ENCODE measurements at places on chromosomes 11 and 22.

DNA sequence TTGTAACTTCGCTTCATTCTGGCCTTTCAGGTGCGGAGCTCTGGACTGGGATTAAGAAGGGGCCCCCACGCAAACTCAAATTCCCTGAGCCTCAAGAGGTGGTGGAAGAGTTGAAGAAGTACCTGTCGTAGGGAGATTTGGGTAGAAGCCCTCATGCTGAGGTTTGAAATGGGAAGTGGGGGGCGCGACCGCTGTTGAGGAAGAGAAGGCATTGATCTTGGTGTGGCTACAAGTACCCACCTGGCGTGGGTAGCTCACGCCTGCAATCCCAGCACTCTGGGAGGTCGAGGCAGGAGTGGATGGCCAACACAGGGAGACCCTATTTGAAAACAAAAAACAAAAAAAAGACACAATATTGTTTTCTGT, 779 bp downstream of the SELENOH start:
- DNase-seq = no peak

GRCh38 chr22:38564669-38565068, 5.3 kb downstream of the DMC1 start:
- DNase-seq = peak; percentile 12

DNA sequence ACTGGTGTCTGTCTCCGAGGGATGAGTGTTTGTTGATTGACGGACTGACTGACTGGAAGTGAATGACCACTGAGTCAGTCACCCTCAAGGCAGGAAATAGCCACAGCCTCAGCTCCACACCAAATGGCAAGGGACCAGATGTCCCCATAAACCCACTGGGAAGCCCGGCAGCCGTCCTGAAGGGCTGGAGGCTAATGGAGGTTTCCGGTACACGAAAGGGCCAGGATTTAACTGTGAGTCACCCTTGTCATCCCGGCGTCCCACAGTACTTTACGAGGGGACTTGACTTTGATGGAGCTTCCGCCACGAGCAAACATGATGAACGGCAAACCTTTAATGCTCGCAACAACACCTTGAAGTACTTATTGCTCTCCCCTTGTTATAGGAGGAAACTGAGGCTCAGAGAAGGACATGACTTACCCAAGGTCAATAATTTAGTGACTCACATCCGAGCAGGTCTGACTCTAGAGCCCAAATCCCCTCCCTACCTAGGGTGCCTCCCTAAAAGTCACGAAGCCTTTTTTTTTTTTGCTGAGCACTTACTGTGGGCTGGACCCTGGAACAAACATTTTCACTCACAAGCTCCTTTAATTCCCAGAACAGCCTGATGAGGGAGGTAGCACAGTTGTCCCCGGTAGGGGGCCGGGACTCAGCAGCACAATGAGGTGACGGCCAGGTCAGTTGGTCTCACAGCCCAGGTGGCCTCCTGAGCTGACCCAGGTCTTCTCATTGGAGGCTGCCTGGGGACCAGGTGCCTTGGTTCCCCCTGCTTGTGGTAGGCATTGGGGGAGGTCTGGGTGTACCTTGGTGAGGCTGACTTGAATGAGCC, 25.2 kb upstream of the GCAT start:
- no peak for DNase-seq

GRCh38 chr11:34976496-34977088, 60.2 kb downstream of the PDHX start:
- DNase-seq = no peak

DNA sequence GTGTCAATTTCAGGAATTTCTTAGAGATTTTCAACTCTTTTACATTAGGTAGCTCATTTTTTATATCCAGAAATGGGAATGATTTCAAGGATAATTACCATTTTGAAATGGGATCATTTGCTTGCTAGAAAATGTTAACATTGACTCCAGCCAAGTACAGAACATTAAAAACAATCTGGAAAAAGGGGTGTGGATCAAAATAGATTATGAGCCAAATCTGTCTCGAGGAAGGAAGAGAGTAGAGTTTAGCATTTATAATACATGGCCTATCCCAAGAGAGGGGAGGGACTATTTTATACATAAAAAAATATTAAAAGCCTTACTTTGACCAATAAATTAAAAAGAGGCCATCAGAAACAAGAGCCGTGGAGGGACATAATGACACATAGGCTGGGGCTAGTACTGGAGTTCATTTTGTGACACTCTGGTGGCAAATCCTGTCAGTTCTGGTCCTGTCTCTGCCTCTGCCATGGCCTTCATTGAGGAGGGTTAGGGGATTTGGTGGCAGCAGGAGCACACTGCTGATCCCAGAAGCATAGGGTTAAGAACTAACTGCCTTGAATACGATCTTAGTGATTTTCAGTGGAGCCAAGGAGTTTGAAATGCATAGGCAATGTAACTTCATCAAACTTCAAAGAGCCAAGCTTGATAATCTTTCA, 20.4 kb downstream of the PPP6R3 start:
- no peak for DNase-seq

GRCh38 chr11:37108436-37109285, 510.6 kb upstream of the RAG2 start:
- DNase-seq = peak; percentile 59

DNA sequence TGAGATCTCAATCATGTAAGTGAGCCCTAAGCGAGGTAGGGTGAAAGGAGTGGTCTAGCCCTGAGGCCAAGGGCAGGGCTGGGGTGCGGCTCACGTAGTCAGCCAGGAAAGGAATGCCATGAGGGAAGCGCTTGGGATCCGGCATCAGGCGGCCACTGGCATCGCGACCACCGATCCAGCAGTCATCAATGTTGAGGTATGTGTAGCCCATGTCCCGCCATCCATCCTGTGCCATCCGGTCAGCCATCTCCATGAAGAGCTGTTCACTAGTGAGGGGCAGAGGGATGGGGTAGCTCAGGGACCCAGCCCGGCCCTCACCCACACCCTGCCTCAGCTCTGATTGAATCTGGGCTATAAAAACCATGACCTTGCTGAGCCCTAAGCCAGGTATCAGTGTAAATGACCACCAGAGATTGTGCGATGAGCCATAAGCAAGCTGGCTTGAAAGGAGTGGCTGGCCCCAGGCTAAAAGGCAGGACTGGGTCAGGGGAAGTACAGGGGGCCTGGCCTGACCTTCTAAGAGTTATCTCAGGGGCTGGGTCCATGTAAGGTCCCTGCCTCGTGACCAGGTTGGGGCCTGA, 2.9 kb downstream of the NAGA start:
- no peak for DNase-seq

DNA sequence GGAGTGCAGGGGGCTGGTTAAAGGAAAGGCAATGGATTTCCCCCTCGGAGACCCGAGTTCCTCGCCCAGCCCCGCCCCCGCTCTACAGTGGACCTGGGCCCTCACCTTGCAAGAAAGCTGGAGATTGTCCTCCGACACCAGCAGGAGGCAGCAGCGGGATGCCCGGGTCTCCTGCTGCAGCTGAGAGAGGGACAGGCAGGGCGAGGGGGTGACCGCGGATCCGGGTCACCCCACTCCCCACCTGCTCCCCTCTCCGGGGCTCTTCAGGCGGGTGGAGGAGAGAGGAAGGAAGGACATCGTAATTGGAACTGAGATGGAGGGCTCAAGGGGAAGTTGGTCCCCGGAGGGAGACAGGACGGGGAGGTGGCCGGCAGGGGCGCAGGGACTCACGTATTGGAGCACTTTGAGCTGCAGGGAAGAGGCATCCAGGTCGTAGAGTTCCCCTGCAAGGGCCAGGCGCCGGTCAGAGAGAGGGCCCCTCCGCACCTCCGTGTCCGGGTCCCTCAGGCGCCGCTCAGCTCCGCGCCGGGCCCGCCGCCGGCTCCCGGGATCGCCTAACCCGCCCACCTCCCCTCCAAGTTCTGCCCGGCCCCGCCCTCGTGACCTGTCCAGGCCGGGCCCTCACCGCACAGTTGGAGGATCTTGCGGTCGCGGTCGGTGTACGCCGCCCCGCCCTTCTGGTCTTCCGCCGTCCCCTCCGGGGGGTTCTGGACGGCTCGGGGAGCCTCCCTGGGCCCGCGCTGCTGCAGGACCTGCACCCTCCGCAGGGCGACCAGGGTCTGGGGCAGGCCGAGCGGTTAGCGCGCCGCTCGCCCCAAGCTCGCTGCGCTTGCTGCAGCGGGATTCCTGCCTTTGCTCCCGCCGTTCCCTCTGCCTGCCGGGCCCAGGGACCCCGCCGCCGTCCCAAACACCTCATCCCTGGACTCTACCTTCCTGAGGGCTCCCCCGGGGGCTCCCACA, 84.1 kb downstream of the PDE2A start:
- DNase-seq = peak; percentile 32

GRCh38 chr11:109864834-109865547, 228.2 kb upstream of the ZC3H12C start:
- DNase-seq = peak; percentile 77

- peak; percentile 79 for DNase-seq
Measured at GRCh38 chr22:20437613-20438426, at the start of gene SCARF2. TSS of gene SCARF2 (minus strand) at chr22:20437825. CDS start at chr22:20437754, 71 bp downstream.

GRCh38 chr11:17063171-17064002, 14.1 kb downstream of the RPS13 start:
- peak; percentile 73 for DNase-seq

DNA sequence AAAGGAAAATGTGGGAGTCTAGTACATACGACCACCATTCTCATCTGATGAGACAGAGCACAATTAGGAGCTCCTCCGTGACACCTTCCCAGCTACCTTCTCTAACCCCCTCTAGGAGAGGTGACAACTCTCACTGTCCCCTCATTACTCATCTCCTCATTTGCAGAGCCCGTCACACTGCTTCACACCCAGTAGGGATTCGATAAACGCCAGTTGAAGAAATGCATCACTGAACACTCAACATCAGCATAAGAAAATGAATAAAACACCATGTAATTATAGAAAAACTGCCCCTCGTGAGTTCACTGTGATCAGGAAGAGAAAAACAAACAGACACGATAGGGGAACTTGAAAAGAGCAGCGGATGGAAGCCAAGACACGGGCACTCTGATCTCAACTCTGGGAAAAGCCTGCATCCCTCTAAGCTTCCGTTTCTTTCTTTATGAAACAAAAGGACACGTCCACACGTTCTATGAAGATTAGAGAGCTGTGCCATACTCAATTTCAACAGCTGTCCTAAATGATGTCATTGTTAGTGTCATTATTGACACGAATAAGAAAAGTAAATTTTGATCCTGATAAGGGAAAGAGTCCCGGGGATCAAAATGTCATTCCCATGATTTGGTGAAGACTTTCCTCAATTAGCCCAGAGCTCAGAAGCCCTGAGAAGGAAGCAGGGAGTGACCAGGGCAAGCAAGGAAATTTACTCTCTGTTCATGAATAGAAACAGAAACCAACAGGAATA, 356.9 kb downstream of the LARGE1 start:
- DNase-seq = no peak

DNA sequence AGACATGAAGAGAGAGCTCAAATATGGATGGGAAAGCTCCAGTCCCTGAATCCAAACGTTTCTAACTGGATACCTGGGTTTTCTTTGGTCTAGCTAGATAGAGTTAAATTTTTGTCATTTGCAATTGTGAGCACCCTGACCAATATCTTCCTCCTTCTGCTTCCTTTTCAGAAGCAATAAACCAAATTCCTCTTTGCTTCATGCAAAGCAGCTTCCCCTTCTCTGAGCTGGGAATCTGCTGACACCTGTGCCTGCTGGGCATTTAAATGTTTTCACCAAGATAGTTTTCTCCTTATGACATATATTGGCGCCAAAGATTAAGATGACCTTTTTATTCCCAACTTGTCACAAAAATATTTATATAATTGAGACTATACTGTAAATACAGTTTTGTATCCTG, 27.9 kb upstream of the PAK1 start:
- no peak for DNase-seq

- DNase-seq = no peak
Measured at GRCh38 chr11:85127349-85127748, 499.8 kb downstream of the DLG2 start.

DNA sequence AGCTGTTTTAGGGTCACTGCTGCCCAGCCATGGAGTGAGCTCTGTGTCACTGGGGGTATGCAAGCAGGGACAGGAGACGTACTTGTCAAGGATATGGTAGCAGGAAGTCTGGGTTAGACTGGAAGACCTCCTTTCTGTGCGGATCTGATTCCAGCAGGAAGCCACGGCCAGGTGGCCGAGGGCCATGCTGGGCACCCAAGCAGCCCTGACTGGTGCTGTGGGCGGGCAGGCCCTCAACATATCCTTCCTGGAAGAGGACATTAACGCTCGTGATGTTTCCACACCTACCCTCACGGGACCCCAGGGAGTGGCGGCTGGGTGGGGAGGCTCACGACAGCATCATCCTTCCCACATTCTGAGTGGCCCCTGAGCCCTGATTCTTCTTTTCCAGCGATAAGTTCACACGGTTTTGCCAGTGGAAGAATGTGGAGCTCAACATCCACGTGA, 8.7 kb upstream of the ANKRD13D start:
- DNase-seq = no peak

- DNase-seq = peak; percentile 54
Measured at GRCh38 chr11:10584071-10584501, 15.6 kb upstream of the LYVE1 start.

GRCh38 chr11:116776522-116776984, 3.8 kb upstream of the BUD13 start:
- DNase-seq = no peak

- DNase-seq = no peak
Measured at GRCh38 chr22:35315855-35316745, 16.4 kb downstream of the TOM1 start.

DNA sequence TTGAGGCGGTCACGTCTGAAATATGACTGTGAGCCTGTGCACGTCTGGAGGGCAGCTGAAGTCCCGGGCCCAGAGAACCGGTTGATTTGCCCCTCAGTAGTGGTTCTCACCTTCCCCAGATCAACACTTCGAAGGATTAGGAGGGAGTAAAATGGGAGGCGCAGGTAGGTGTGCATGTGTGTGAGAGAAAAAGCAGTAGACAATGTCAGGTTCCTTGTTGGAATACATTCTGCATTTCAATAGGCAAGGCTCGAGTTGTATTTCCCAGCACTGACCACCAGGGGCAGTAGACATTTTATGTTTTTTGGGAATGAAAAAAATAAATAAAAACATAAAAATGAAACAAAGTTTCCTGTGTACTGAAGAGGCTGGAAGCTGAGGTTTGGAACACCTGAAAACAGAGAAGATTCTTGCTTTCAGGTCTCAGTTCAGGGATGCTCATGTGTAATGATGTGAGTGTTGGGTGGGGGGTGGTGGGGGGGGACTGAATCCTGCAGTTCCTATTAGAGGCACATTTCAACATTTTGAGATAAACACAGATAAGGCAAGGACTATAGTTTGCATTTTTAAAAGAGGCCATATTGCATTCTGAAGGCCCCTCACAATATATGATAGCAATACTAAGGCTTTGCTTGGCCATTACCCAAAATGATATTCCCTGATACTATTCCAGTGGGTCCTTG, 333.9 kb downstream of the CADM1 start:
- DNase-seq = peak; percentile 15

- DNase-seq = no peak
Measured at GRCh38 chr11:68457898-68458249, 2.7 kb upstream of the PPP6R3 start.

DNA sequence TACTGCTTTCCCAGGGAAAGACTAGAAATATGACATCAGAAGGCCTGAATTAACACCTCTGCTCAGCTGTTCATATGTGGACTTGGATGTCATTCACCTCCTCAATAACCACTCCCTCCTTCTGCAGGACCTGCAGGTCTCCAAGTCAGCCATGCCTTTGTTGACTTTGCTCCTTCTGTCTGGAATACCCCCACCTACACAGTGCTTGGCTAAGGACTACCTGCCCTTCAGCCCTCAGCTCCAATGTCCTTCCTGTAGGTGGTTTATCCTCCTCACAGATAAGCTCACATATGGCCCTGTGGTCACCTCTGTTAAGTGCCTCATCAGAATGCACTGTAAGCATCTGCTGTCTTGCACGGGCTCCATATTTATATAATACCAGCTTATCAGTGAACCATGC, 26.4 kb upstream of the FAT3 start:
- DNase-seq = no peak

- no peak for DNase-seq
Measured at GRCh38 chr22:47208630-47209029, 446.2 kb downstream of the TBC1D22A start.

- DNase-seq = peak; percentile 79
Measured at GRCh38 chr11:61598886-61599868, 18.3 kb upstream of the SYT7 start.
